ENCODE measurements at places on chromosomes 13 and 19. TPM values are rescaled to one million over a fixed set of nuclear protein-coding genes. Genes with fewer than 3 reads are reported as not detected.

GRCh38 chr13:95771905-95772304, 95.0 kb downstream of the DNAJC3 start:
- DNase-seq, result no peak

Gene INSL3
- polyA plus RNA-seq, result 1.4 TPM

Gene LRRC4B
- 3.2 TPM for polyA plus RNA-seq

GRCh38 chr13:74367193-74367592, 233.0 kb upstream of the KLF12 start:
- DNase-seq, result no peak

Gene CERS1
- 1.5 TPM for polyA plus RNA-seq

Gene CYP2A6
- not detected for polyA plus RNA-seq

DNA sequence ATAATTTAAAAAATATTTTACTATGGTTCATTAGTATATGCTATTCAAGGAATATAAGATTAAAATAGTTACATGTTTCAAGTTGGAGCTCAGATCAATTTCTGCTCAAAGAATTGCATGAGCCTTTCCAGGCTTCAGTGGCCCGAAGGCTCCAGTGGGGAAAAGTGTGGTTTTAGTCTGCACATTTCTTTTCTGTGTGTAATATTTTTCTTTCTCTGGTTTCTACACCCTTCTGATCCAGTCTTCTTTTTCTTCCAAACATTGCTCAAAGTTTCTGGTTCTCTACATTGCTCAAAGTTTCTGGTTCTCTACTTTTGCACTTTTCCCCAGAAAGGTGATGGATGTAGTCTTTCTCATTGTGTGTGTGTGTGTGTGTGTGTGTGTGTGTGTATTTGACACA, 64.7 kb upstream of the OXGR1 start:
- no peak for DNase-seq
